Stimulated activated CD4-positive, alpha-beta T cell treated with anti-CD3 and anti-CD28 coated beads, Interleukin-1b, Interleukin-23, amount 100 ng/mL, for 4 hours (primary cell): ENCODE measurements at places on chromosomes 11 and 22.

- DNase-seq, result no peak
Observed at GRCh38 chr11:11876458-11876857, 34.7 kb downstream of the USP47 start.

DNA sequence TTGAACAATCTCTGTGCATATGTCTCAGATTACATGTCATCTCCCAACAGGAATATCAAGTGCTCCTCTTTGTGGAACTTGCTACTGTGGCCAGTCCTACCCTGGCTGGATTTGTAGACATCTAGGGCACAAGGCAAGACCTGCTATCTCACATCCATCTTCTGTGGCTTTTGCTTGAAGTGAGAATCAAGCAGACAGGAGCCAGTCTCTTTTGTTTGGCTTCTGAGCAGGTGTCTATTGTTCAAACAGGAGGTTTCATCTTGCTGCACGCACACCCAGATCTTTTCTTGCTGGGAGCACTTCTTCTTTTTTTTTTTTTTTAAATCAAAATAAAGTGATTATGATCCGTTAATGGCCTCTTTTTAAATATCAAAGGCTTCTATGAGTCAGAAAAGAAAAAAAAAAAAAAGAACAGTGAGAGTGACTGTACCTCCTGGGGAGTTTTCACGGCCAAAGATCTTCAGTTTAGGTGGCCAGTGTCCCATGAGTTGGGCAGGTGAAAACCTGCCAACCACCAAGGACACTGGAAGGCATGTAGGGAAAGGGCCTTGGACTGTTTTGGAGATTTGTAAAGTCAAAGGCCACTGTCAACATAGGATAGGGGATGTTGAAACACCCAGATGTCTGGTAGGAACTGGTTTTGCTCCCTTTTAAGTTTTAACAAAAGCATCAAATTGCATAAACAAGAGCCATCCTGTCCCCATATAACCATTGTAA lies 78.1 kb downstream of the CD44 start:
- DNase-seq, result no peak

- DNase-seq, result no peak
Observed at GRCh38 chr22:32911503-32911902, 110.0 kb downstream of the TIMP3 start.

DNA sequence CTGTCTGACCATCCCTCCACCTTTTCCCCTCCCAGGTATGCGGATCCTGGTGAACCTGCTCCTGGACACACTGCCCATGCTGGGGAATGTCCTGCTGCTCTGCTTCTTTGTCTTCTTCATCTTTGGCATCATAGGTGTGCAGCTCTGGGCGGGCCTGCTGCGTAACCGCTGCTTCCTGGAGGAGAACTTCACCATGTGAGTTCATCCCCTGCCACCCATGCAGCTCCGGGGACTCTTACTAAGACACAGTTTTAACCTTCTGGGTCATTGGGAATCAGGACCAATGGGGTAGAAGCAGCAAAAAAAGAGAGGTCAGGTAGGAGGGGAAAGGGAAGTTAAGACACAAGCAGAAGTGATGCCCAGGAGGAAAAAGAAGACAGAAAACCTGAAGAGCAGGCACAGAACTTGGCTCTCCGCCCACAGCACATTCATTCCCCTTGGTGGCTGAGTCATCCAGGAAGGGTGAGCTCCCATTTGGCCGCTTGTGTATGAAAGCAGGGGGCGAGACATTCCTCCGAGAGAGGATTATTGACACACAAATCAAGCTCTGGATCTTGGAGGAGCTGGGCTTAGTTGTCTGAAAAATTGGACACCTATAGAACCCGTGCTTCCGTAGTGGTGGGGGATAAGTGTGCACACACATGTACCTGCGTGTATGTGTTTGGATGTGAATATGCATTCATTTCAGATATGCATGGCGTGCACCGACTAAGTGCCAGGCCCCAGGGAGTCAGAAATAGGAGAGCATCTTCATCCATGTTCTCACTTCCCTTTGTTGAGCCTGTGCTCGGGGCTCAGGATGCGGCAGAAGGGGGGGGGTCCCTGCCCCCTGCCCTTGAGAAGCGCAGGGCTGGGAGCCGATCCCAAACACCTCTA lies 64.2 kb downstream of the CACNA1I start:
- DNase-seq, result no peak

DNA sequence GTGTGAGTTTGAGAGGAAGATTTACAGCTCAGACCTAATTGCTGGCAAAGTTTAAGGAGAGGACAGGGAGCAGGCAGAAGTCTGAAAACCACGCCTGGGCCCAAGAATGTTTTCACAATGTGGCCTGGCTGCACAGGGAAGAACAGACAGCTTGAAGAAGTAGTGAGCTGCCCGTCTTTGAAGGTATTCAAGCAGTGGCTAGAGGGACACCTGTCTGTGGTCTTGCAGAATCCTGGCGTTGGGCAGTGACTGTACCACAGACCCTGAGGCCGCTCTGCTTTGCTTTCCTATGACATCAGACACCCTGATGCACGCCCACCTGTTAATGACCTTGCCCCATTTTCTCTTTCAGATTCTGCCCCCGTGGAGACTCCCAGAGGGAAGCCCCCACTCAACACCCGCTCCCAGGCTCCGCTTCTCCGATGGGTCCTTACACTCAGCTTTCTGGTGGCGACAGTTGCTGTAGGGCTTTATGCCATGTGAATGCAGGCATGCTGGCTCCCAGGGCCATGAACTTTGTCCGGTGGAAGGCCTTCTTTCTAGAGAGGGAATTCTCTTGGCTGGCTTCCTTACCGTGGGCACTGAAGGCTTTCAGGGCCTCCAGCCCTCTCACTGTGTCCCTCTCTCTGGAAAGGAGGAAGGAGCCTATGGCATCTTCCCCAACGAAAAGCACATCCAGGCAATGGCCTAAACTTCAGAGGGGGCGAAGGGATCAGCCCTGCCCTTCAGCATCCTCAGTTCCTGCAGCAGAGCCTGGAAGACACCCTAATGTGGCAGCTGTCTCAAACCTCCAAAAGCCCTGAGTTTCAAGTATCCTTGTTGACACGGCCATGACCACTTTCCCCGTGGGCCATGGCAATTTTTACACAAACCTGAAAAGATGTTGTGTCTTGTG lies 6.6 kb upstream of the MCM5 start:
- DNase-seq, result no peak

GRCh38 chr22:50076646-50077535 lies 8.3 kb downstream of the MLC1 start:
- no peak for DNase-seq

GRCh38 chr11:117827521-117828511 lies 3.3 kb upstream of the FXYD2 start:
- no peak for DNase-seq

- DNase-seq, result no peak
Observed at GRCh38 chr11:34065505-34066203, 14.1 kb downstream of the CAPRIN1 start.

- DNase-seq, result no peak
Observed at GRCh38 chr11:3181725-3182461, 16.8 kb upstream of the OSBPL5 start.

- DNase-seq, result no peak
Observed at GRCh38 chr11:16987205-16987568, 27.0 kb downstream of the PLEKHA7 start.

DNA sequence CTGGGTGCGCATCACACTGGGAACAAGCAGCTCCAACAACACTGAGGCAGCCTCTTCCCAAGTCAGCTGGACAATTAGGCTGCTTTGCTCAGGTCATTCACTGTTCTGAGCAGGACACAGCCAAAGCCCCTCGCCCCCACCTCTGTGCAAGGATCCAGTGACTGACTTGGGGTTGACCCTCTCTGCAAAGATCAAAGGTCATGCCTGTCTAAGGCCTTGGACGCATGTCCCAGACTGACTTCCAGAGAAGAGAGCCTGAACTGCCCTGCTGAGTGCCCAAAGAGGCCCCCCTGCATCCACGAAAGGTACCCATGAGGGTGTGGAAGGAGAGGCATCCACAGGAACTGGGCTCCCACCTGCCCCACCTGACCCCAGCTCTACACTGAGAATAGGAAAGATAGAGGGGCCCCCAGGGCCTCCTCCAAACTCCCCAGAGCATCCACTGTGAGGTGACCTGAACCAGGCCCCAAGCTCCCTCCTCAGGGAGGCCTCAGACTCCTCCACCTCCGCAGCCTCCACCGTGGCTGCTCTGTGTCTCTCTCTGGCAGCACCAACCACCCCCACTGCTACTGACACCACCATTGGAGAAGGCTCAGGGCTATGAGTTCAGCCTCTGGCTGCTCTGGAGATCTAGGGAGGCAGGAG lies 53.5 kb downstream of the IGLL5 start:
- DNase-seq, result no peak

- no peak for DNase-seq
Observed at GRCh38 chr11:61602775-61603569, 22.1 kb upstream of the SYT7 start.

DNA sequence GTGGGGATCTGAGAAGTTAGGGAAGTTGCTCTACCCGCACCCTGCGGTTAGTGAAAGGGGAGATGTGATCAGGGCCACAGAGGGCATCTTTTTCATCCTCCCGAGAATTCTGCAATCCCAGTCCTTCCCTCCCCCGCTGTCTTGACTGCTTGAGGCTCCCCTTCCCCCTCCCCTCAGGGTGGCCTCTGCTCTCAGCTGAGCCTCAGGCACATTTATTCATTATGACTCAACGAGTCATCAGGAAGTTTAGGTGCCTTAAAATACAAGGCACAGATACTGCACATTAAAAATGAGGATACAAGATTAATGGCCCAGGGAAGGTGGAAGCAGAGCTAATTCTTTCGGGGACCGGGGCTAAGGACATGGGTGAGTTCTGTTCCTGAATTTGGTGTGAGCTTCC lies 104.0 kb downstream of the CACNA1I start:
- DNase-seq, result no peak

GRCh38 chr22:24582056-24582814 lies 10.6 kb downstream of the LRRC75B start:
- DNase-seq, result no peak

DNA sequence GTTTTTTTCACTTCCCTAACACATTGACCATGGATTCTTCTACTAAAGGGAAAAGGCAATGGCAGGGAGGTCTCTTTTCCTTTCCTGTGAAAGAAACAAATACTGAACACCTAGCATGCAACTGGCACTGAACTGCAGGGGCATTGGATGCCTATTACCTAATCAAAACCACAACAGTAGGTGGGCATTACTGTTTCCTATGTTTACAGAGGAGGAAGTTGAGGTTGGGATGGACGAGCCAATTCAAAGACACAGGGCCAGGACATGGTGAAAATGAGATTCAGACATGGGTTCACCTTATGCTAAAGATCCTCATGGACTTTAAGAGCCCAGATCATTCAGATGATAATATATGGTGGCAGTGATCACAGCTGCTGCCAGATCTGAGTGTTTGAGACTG lies 407.0 kb downstream of the MIAT start:
- no peak for DNase-seq

- no peak for DNase-seq
Observed at GRCh38 chr22:17717708-17718107, 56.6 kb downstream of the BID start.

GRCh38 chr11:126169291-126169690 lies 42.2 kb downstream of the RPUSD4 start:
- no peak for DNase-seq

DNA sequence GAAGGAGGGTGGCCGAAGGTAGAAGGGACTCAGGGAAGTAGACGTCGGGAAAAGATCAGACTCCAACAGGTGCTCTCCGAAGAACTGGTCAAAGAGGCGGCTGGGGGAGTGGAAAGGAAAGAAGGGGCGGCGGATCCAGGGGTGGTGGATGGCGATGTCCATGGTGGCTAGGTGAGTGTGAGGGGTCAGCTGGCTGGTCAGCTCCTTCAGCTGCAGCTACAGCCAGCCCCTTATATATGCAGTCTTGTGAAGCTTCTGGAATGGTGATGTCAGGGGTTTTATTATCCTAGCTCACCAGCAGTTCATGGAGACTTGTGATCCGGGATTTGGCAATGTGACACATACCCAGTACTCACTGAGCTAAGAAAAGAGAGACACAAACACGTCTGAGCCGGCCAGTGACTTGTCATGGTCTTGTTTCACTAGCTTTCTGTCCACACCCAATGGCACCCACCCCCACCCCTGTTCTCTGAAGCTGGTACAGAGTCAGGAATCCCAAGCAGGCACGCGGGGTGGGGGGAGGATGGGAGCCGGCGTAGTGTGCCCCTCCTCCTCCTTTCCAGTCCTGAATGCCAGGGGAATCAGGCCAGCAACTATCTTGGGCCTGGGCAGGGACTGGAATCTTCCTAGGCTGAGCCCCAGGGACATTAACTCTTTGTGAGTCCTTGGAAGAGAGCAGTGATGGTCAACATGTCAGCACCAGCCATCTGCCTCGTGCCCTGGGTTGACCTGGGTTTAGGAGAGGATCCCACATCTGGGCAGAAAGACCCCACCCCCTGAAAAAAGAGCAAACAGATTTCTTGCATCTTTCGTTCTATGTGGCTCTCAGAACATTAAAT lies at the start of gene CRYAB:
CRYAB (minus strand) TSS at position 208 of the 839 bp plus-strand sequence; CDS start at position 162, 46 bp downstream.
- DNase-seq, result no peak

DNA sequence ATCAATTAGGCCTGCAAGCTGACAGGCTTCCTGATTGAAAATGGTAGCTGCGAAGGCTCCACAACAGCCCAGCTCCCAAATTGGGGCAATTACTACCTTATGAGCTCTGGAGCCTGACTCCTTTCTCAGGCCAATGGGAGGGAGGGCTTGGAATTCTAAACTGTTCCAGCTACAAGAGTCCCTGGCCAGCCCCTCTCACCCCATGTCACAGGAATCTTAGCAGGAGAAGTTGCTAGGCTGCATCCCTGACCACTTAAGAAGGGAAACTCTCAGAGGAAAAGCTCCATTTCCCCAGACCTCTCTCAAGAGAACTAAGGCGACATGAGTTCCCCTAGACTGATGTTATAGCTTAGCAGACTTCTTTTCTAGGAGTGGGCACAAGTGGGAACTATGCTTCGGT lies 4.9 kb downstream of the LRP4 start:
- DNase-seq, result no peak

DNA sequence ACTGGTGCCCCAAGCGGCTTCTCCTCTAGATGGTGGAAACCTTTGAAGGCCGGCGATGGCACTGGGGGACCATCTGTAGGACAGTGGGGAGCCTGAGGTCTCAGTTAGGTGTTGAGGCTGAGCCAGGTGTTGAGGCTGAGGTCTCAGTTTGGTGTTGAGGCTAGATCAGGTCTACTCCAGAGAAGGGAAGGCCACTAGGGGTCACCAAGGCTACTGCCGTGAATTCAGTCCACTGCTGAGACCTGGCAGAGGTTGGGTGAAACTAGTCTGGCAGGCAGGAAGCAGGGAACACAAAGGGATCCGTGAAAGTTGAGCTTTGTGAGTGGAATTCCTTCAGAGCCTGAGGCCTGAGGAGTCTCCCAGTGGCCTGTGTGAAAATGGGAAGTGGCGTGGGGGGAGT lies 123.8 kb upstream of the FGF3 start:
- DNase-seq, result no peak

- DNase-seq, result no peak
Observed at GRCh38 chr11:2889362-2890273, 4.0 kb upstream of the CDKN1C start.
